Mammary epithelial cell (primary cell): ENCODE measurements at places on chromosomes 2 and 18. TPM values are rescaled to one million over a fixed set of nuclear protein-coding genes. Genes with fewer than 3 reads are reported as not detected.

Gene PLGLB1
- 0.85 and 1.8 TPM in 2 replicates for total RNA-seq

Gene PAX3
- total RNA-seq, result not detected

Gene NT5C1B
- 0.17 TPM for total RNA-seq

Gene TBR1
- total RNA-seq, result not detected in 2 replicates

Gene LRRTM4
- total RNA-seq, result not detected

Gene KRTCAP3
- 3.0 and 6.5 TPM in 2 replicates for total RNA-seq

Gene RGPD3
- 0.33 TPM for total RNA-seq

Gene UGT1A7
- total RNA-seq, result 0.61 TPM in 1 of 2 replicates, not detected in the other

Gene XDH
- 30.5 and 51.1 TPM in 2 replicates for total RNA-seq

Gene DSC2
- total RNA-seq, result 88.7 TPM

Gene SLC9A4
- total RNA-seq, result not detected

Gene SOWAHC
- total RNA-seq, result 120 TPM

Gene C2orf78
- total RNA-seq, result not detected

Gene LINC00305
- total RNA-seq, result not detected

Gene DNAH7
- 0.56 TPM in 1 of 2 replicates, not detected in the other for total RNA-seq

Gene OR6B2
- not detected in 2 replicates for total RNA-seq

Gene SLC30A3
- 0.24 TPM in 1 of 2 replicates, not detected in the other for total RNA-seq

Gene TUBB8B
- 0.27 and 0.68 TPM in 2 replicates for total RNA-seq

Gene GALR1
- not detected for total RNA-seq
